ENCODE measurements at places on chromosomes 3 and 15.

- no peak for DNase-seq
These were observed 4.3 kb downstream of the PTH1R start for GRCh38 chr3:46881596-46882376.

GRCh38 chr3:101513419-101513986 lies 491 bp upstream of the SENP7 start:
- no peak for DNase-seq

GRCh38 chr3:64341296-64341695 lies 116.0 kb upstream of the PRICKLE2 start:
- DNase-seq = no peak

- no peak for DNase-seq
These were observed 18.1 kb upstream of the ADAMTS9 start for GRCh38 chr3:64705946-64706345.

GRCh38 chr15:92033723-92034122 lies 180.2 kb downstream of the SLCO3A1 start:
- no peak for DNase-seq

DNA sequence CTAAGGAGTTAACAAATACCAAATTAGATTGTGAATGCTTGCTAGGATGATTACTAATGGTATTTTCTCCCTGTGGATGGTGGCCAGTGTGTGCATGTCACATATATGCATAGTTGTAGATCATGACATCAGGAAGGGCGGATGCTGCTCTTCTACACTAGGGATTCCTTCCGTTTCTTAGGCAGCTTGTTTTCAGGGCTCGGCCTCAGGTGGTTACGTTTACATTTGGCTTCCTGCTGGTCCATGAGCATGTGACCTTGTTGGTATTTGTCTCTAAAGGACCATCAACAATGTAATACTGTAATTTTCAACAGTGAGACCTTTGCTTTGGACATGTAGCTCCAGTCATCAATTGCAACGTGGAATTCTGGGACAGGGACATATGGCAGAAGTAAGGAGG lies 221.4 kb downstream of the NR1D2 start:
- no peak for DNase-seq

Data from D721Med (cell line).